ENCODE measurements at places on chromosomes 3 and 15.
A peak's percentile ranks its signal among the peaks of the same experiment; 100 is the strongest.

- no peak for DNase-seq
Measured at GRCh38 chr3:74751775-74752174, 137.3 kb upstream of the CNTN3 start.

GRCh38 chr15:50116477-50116876 lies 2.6 kb downstream of the ATP8B4 start:
- no peak for DNase-seq

DNA sequence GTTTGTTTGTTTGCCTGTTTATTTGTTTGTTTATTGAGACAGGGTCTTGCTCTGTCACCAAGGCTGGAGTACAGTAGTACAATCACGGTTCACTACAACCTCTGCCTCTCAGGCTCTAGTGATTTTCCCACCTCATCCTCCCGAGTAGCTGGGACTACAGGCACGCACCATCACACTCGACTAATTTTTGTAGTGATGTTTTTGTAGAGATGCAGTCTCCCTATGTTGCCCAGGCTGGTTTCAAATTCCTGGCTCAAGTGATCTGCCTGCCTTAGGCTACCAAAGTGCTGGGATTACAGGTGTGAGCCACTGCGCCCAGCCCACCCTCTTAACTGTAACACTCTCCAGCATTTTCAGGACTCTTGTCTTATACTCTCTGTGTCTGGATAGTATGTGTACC lies 26.7 kb downstream of the PLD1 start:
- DNase-seq: no peak

DNA sequence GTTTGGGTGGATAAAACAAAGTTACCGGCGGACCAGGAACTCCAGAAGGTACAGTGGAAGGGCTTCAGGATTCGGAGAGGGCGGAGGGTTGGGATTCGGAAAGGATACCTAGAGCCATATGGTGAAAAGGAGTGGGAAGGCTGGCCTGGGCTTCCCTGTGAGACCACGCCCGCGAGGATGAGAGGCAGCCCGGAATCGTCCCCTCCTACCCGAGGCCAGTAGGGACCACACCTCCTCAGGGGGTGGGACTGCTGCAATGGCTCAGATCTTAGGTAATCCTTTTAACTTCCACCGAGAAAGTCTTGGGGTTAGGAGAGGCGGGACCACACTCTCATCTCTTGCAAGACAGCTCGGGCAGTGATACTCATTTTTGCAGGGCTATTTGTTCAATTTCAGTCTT lies 511.3 kb downstream of the OCA2 start:
- DNase-seq: no peak

GRCh38 chr3:86890741-86891396 lies 100.1 kb downstream of the VGLL3 start:
- DNase-seq: no peak

DNA sequence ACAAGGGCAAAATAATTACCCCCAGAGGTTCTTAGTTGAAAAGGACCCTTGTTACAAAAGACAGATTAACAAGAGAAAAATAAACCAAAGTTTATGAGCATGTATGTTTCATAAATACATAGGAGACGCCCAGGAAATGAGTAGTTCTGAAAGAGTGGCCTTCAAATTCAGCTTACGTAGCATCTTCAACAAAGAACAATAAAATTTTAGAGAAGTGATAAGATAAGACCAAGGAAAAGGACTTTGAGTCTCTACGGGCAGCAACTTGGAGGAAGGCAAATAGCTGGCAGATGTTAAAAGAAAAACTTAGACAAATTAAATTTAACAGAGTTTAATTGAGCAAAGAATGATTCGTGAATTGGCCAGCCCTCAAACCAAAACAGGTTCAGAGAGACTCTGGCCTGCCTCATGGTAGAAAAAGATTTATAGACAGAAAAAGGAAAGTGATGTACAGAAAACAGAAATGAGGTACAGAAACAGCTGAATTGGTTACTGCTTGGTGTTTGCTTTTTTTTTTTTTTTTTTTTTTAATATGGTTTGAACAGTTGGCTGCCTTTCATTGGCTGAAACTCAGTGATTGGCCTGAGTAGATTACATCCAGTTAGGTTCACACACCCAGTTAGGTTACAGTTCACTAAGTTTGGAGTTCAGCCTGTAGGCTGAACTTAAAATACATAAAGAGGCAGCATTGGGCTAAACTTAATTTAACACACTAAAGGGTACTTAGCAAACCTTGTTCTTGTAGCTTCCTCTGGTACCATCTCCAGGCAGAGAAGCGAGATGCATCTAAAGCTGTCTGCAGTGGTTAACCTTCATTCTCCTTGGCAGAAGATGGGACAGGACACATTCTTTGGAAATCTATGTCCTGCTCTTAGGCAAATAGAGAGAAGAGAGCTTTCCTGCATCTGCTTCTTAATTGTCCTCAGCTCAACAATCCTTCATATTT lies 23.2 kb downstream of the C2CD4B start:
- DNase-seq: no peak

DNA sequence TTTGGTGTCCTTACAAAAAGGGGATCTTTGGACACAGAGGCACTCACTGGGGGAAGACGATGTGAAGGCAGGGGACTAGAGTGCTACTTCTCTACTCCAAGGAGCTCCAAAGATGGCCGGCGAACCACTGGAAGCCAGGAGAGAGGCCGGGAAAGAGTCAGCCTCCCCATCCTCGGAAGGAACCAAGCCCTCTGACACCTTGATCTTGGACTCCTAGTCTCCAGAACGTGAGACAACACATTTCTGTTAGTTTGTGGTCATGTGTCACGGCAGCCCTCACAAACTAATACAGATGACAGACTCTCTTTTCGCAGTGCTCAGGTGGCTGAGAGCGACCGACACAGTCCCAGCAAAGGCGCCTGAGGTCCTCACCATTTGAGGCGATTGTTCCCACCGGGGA lies 24.4 kb upstream of the ATP2B2 start:
- no peak for DNase-seq

- DNase-seq: no peak
Measured at GRCh38 chr3:89000886-89001285, 106.5 kb upstream of the EPHA3 start.

GRCh38 chr15:71811036-71811736 lies 832 bp downstream of the NR2E3 start:
- DNase-seq: no peak

- no peak for DNase-seq
Measured at GRCh38 chr15:72994534-72995177, 57.6 kb upstream of the NEO1 start.

DNA sequence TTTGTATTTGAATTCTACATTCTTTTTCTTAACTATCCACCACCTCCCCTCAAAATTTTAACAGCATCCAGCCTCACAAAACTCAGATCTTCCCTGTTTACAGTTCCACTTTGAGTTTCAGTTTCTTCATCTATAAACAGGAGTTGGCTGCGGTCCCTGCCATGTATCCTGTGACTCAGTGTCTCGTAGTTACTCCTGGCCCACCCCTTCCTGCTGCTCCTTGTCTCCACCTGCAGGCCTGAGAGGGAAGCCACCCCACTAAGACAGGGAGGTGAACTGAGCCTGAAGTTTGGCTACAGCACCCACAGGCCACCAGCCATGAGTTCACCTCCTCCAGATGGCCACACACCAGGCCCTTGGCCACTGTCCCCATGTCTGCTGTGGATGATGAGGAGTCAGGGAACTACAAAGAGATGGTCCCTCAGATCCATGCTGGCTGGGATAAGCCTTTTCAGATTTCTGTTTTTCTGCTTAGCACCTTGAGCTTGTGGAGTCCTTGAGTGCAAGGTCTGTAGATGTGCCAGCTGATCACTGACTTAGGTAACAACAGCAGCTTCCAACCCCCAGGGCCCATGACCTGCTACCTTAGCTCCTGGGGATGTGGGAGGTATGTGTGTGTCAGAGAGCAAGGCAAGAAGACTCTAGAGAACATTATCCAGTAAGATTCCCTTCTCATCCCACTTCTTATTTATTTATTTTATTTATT lies 37.5 kb downstream of the CD86 start:
- peak; percentile 38 for DNase-seq

DNA sequence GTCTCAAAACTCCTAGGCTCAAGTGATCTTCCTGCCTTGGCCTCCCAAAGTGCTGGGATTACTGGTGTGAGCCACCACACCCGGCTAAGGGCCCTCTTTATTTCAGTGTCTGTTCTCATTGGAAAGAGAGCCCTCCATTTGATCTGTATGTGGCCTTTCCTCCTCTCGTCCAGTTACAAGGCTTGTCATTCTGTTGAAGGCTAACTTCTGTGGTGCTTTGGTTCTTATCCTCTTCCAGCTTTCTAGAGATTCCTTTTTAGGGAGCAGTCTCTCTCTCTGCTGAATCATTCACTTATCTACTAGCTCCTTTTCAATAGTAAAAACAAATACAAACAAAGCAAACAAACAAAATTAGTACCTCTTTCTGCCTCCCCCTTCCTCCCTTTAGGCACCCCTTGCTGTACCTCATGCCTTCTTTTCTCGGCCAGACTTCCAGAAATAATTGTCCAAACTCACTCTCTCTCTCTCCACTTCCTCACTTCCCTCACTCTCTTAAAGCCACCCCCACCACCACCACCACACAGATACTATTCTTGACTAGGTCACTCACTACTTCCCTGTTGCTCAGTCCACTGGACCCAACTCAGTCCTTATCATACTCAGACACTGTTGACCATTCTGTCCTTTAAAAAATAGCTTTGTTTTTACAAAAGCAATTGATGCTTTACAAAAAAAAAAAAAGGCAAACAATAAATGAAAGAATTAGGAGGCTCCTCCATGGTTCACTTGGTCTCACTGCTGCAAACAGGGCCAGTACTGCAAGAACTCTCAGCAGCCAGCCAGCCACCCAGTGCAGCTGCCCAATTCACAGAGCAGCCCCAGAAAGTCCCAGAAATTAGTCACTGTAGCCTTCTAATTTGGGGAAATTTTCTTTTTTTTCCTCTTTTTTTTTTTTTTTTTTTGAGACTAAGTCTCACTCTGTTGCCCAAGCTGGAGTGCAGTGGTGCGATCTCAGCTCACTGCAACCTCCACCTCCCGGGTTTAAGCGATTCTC lies 31.7 kb upstream of the RAB11A start:
- no peak for DNase-seq

GRCh38 chr15:60095711-60096110 lies 91.6 kb downstream of the FOXB1 start:
- DNase-seq: no peak

GRCh38 chr3:119570229-119570628 lies 9.1 kb upstream of the ADPRH start:
- no peak for DNase-seq

DNA sequence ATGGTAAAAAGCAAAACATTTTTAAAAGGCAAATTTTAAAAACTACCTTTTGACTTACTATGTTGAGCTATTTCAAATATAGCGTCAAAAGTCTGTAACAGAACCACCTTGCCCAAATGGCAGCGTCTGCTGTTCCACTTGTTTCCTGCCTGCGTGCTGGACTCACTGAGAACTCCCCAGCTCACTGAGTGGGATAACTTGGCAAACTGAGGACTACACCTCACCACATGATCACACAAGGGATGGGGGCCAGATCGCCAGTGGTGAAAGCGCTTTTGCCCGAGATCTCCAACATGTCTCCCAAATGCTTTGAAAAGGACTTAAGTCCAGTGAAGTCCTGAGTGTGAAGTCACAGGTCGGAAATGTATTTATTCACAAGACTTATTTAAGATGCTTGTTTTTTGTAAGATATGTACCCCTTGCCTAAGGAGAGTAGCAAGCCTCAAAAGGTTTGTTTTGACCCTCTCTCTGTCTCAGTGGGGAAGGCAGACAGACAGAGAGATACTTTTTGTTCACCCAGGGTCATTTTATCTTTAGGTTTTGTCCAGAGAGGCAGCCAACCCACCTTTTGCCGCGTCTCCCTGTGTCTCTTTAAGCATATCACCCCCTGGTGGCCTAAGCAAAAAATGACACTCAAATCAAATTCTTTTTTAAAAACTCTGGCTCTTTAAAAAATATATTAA lies 192.6 kb downstream of the PDZRN3 start:
- no peak for DNase-seq

DNA sequence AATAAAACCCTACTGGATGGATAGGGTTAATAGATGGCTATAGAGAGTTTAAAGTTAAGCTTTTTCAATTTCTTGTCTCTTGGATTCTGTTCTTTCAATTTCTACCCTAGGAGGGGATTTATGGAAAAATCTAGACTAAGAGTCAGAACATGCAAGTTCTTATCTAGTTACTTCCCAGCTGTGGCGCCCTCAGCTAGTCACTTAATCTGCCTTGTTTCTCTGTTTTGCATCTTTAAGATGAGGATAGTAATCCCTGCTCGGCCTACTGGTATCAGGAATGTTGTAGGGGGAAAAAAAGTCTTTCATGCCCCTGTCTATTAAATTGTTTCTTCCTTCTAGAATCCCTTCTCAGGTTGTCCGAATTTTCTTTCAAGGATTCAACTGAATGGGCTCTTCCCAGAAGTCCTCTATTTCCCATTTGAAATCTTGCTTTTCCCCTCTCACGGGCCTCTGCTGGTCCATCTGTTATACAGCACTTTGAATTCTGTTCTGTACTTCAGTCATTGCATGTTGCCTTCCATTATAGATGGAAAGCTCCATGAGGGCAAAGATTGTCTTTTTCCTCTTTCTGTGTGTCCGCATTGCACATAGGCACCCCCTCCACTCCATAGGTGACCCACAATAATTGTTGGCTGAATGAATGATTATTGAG lies 4.4 kb downstream of the KCTD6 start:
- DNase-seq: no peak

- DNase-seq: no peak
Measured at GRCh38 chr3:84601303-84601702, 357.5 kb upstream of the CADM2 start.

- peak; percentile 24 for DNase-seq
Measured at GRCh38 chr3:149970716-149971402, at the start of gene PFN2. TSS of gene PFN2 (minus strand) at chr3:149970895. CDS start at chr3:149970856, 39 bp downstream.

DNA sequence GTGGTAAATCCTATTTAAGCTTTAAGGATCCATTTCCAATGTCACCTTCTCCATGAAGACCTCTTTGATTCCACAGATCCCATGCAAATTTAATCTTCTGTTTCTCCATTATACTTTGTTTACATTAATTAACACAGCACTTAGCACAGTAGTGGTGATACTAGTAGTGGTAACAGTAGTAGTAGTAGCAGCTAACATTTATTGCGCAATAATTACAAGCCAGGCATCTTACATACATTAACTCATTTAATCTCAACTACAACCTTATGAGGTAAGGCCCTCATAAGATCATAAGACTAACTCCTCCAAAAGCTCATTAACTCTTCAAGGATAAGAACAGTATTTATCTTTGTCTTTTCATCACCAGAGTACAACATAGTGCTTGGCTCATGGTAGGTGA lies 54.8 kb upstream of the FSIP1 start:
- DNase-seq: no peak

DNA sequence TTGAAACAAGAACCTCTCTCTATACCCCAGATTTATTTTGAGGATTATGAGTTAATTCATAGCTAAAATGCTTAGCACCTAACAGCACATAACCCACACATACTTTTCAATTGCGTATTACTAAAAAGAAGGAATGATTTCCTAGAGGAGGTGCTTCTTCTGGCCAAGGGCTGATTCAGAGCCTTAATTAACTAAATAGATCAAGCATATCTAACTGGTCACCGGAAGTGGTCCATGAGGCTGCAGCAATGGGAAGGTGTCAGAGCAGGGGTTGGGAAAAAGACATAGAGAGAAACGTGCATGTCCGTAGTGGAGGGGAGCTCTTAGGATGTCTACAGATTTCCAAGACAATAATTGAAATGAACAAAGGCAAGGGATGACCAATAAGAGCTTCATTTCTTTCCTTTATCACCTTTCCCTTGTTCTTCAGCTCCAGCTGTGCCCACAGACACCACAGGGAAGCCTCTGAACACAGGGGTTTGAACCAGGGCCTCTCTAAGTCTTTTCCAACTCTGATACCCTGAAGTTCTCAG lies 467 bp downstream of the HGD start:
- DNase-seq: no peak
